WTC11 (cell line): ENCODE measurements at places on chromosomes 7 and 10. TPM values are rescaled to one million over a fixed set of nuclear protein-coding genes. Genes with fewer than 3 reads are reported as not detected.

The MUC12 gene
- 5.7 to 6.5 TPM (median 5.8 TPM) in 3 replicates for total RNA-seq

GRCh38 chr7:156918635-156919034 lies 25.7 kb upstream of the LMBR1 start:
- no peak overlapping the region for H3K27ac ChIP-seq
- no peak overlapping the region for H3K4me3 ChIP-seq
- DNase-seq, result no peak
- peaks cover 12% of the 10 kb centered on the region for H3K36me3 ChIP-seq
- H3K27me3 ChIP-seq, result no peaks in the 10 kb centered on the region

DNA sequence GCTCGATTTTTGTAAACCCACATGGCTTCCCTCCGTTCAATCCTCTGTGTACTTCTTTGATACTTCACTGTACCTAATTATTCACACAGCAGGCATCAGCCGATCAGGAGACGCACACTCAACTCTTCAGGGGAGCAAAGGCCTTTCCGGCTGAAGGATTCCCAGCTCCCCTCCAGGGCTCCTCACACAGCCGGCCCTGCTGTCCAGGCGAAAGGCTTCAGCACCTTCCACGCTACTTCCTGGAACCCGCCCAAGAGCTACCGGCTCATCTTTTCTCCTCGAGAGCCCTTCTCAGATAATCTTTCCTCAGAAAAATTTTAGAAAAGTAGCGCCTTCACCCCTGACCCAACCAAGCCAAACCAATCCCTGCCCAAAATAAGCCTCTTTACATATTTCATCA lies 270.4 kb downstream of the ZMYND11 start:
- H3K27ac ChIP-seq, result no peak overlapping the region
- H3K36me3 ChIP-seq, result peaks cover 7% of the 10 kb centered on the region; the same call in 1 of the 2 replicates
- no peak for DNase-seq
- H3K4me1 ChIP-seq, result no peaks in the 10 kb centered on the region

- no peak for DNase-seq
- peaks cover 14% of the 10 kb centered on the region for H3K36me3 ChIP-seq
- peaks cover 10% of the 10 kb centered on the region for H3K4me1 ChIP-seq
- no peak overlapping the region for H3K27ac ChIP-seq
Measured at GRCh38 chr10:102660888-102661657, 16.8 kb downstream of the TRIM8 start.

- no peaks in the 10 kb centered on the region for H3K4me1 ChIP-seq
- no peaks in the 10 kb centered on the region for H3K36me3 ChIP-seq
- H3K27me3 ChIP-seq, result no peaks in the 10 kb centered on the region
- no peak overlapping the region for H3K27ac ChIP-seq
- H3K4me3 ChIP-seq, result no peak overlapping the region
- DNase-seq, result no peak
Measured at GRCh38 chr7:120942861-120943260, 7.7 kb upstream of the ING3 start.

DNA sequence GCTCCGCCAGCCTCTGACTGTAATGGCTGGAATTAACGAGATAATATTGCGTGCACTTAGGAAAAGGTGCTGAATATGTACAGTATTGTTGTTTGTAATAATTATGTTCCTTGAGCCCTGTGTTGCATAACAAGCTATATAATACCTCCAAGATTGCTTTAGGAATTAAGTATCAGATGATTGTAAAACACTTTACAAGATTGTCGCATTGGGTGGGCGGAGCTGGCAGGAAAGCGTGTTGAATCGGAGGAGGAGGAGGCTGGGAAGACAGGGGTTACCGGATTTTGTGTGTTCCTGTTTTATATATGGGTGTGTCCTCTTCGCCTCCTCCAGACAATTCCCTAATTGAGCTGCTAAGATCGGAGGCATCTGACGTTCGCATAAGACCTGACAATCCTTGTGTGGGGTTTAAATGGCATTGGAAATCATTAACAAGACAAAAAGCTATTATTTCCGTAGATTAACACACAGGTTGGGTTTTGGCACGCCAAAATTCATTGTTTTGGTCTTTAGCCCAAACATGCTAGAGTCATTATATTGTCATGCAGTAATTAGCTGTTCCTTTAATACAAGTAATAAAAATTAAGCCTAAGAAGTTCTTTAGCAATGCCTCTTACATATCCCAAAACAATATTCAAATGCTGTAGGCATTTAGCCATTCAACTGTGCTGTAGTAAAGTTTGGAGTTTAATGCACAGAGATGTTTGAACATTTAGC lies 192.9 kb upstream of the SH2B2 start:
- H3K4me1 ChIP-seq, result peaks cover 56% of the 10 kb centered on the region
- peak; percentile 11 for DNase-seq
- H3K4me3 ChIP-seq, result no peak overlapping the region
- H3K27me3 ChIP-seq, result no peaks in the 10 kb centered on the region
- H3K36me3 ChIP-seq, result peaks cover 5% of the 10 kb centered on the region; the same call in 1 of the 2 replicates

DNA sequence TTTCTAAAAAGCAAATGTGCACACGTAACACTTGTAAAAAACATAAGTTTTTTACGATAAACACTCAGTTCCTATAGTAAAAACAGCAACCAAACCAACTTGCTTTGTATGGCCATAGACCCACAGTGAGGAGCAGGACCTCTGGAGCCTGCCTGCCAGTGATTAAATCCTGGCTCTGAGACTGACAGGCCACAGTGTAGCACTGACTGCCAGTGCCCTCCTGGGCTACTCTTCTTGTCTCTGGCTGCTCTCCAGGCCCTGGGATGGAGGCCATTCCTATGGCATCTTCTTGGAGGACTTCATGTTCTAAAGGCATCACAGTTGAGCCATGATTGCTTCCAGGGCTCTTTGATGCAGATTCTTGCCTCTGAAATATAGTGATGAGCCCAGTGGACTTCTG lies 22.7 kb upstream of the TMEM254 start:
- H3K36me3 ChIP-seq, result no peaks in the 10 kb centered on the region
- peaks cover under 1% of the 10 kb centered on the region; the same call in 1 of the 2 replicates for H3K27me3 ChIP-seq
- peaks cover 3% of the 10 kb centered on the region; the same call in 1 of the 2 replicates for H3K4me1 ChIP-seq

GRCh38 chr10:78335691-78336401 lies 302.2 kb downstream of the RPS24 start:
- H3K27ac ChIP-seq, result no peak overlapping the region
- H3K36me3 ChIP-seq, result no peaks in the 10 kb centered on the region
- no peak overlapping the region for H3K4me3 ChIP-seq
- peaks cover 7% of the 10 kb centered on the region for H3K4me1 ChIP-seq
- no peak for DNase-seq

The GJD4 gene
- not detected in 3 replicates for total RNA-seq

GRCh38 chr10:104246976-104247375 lies 7.7 kb upstream of the GSTO1 start:
- H3K4me3 ChIP-seq, result no peak overlapping the region
- peaks cover 7% of the 10 kb centered on the region; the same call in 1 of the 2 replicates for H3K36me3 ChIP-seq
- peaks cover 19% of the 10 kb centered on the region for H3K4me1 ChIP-seq
- peaks cover 10% of the 10 kb centered on the region for H3K27me3 ChIP-seq

GRCh38 chr7:71752171-71752935 lies 620.4 kb downstream of the GALNT17 start:
- no peak overlapping the region for H3K27ac ChIP-seq
- H3K4me3 ChIP-seq, result peak overlapping the region; percentile 58
- H3K27me3 ChIP-seq, result peaks cover 23% of the 10 kb centered on the region
- peaks cover 16% of the 10 kb centered on the region for H3K36me3 ChIP-seq
- DNase-seq, result peak; percentile 93

- no peak overlapping the region for H3K4me3 ChIP-seq
- peaks cover 5% of the 10 kb centered on the region for H3K36me3 ChIP-seq
- no peaks in the 10 kb centered on the region for H3K27me3 ChIP-seq
Measured at GRCh38 chr10:17910125-17910789, 41.5 kb upstream of the SLC39A12 start.
